ENCODE measurements at places on chromosomes 3 and 15.

DNA sequence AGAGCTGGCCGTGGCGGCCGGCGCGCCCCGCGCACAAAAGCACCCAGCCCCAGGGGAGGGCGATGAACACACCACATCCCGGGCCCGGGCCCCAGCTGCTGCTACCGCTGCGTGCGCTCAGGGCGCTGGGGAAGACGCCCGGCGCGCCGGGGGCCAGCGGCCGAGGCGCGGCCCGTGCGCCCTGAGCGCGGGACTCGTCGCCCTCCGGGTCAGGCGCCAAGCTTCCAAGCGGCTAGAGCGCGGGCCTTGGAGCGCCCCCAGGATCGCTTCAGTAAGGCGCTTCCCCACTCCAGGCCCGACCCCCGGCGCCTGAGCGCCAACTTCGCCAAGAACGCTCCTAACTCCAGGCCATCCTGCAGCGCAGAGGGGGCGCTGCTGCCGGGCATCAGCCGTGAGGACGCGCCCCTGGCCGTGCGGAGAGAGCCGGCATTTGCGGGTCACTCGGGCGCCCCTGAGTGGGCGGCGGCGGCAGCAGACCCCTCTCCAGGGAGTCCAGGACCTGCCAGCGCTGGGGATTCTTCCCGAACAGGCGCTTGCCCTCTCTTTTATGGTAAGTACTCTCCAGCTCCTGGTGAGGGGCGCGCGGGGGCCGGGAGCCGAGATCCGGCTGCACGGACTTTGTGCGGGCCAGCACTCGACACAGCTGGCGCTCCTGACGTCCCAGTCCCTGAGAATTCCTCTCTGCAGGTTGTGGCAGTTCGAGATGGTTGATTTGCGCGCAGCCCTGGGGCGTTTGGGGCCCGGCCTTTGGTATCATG is 475 bp downstream of the SPSB4 start:
- no peak for DNase-seq

DNA sequence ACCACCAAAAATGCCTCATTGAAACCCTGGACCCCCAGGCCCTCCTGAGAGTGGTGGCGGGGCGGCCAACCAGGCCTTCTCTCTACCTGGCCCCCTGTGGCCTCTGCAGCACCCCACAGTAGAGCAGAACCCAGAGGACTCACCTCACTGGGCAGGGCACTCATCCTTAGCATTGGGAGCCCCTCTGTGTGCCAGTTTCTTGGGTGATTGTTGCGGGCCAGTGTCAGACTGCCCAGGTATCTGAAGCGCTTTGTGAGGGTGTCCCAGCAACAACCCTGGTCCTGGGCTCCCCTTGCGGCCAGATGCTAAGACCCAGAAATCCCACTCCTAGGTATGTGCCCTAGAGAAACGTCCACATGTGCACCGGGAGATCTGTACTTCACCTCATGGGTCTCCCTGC is 20.7 kb upstream of the MRPS22 start:
- DNase-seq, result no peak

DNA sequence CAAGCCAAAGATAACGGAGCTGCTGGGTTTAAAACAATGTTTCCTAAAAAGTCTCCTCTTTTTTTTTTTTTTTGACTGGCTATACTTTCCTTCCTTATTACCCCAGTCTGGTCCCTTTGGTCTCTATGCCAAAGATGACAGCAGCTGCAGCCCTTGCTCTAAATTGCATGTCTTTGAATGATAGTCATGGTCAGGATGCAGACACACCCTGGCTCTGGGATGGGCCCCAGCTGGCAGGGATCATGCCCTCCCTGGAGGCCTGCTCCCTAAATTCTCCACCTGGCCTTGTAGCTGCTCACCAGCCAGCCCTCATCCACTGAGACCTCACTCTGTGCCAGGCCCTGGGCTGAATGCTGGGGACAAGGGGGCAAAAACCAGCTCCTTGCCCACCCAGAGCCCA is 95.8 kb downstream of the MESD start:
- no peak for DNase-seq

DNA sequence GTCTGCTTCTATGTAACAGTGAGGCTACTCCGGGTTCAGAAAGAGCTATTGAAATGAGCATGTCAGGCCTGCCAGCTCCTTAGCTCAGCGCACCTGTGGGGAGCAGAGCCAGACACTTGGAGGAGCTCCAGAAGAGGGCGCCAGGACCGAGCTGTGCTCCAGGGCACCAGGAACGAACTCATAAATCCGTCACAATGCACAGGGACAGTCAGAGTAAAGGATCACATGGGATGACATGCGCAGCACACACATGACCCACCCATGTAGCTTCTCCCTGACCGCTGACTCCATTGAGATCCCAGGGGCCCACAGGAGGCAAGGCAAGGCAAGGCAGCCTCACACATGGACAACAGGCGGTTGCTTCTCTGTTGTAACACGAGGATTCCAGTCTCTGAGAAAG is 26.0 kb upstream of the GNB5 start:
- DNase-seq, result no peak

GRCh38 chr3:43855674-43856299 is 165.0 kb downstream of the ABHD5 start:
- peak; percentile 69 for DNase-seq

GRCh38 chr15:52066842-52067544 is 45.6 kb downstream of the BCL2L10 start:
- no peak for DNase-seq

DNA sequence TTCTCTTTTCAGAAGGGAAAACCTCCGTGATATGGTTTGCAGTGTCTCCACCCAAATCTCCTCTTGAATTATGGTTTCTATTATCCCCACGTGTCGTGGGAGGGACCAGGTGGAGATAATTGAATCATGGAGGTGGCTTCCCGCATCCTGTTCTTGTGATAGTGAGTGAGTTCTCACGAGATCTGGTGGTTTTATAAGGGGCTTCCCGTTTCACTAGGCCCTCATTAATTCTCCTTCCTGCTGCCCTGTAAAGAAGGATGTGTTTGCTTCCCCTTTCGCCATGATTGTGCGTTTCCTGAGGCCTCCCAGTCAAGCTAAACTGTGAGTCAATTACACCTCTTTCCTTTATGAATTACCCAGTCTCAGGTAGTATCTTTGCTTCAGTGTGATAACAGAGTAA is 692.7 kb upstream of the GRM7 start:
- no peak for DNase-seq

GRCh38 chr15:65222891-65223290 is 11.6 kb upstream of the CILP start:
- no peak for DNase-seq

- DNase-seq, result no peak
Observed at GRCh38 chr15:77329202-77329601, 90.7 kb downstream of the PEAK1 start.

DNA sequence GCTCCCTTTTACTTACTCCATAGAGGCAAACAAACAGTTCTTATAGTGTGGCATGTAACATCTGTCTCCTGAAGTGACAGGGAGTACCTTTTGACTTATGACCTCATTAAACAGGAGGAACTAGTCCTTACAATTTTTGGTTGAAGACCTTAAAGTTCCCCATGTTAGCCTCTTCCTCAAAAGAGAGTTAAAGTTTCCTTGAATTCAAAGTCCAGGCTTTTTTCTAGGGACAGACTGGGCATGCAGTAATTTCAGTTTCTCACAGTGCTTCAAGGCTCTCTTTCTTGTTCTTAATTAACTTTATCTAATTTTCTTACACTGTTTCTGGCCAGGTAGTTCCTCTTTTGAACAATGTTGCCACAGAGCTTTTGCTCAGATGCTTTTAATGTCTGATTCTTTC is 12.1 kb downstream of the GOLM2 start:
- DNase-seq, result no peak

- DNase-seq, result no peak
Observed at GRCh38 chr3:191236646-191237045, 37.6 kb downstream of the OSTN start.

- DNase-seq, result no peak
Observed at GRCh38 chr3:169203631-169204550, 459.6 kb downstream of the MECOM start.

GRCh38 chr15:40266828-40267304 is 16.0 kb downstream of the ANKRD63 start:
- DNase-seq, result peak; percentile 54

GRCh38 chr3:155184011-155184410 is 103.9 kb downstream of the MME start:
- no peak for DNase-seq

GRCh38 chr3:24069045-24069444 is 124.0 kb downstream of the NR1D2 start:
- peak; percentile 30 for DNase-seq

- no peak for DNase-seq
Observed at GRCh38 chr3:186162221-186162620, 53.3 kb upstream of the ETV5 start.

GRCh38 chr3:143974271-143975238 is 2.9 kb downstream of the DIPK2A start:
- DNase-seq, result peak; percentile 72

DNA sequence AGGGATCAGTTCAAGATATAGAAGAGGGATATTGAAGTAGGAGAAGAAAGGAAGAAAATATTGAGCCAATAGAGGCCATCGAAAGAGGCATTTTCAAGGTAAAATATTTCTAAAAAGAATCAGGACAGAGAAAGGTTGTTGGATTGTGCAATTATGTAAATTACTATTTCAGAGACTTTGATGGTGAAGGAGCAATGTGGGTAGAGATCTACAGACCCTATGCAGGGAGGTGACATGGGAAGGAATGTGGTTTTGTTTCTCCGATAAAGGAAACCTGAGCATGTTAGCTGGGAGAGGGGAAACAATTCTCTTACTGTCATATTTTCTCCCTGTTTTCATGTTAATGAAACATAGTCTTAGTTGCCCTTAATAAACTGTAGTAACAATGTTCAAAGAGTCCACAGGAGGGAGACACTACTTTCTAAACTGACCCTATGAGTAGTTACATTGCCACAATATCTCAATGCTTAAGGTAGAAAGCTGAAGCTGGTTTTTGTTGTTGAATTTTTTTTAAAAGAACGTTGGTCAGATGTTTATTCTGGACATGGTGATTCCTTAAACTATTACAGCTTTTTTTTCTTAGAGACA is 133.3 kb downstream of the GRM7 start:
- no peak for DNase-seq

Data from hematopoietic multipotent progenitor cell treated with erythropoietin and hydrocortisone succinate and interleukin-3 and kit ligand, for 8 days (in vitro differentiated cells).